ENCODE measurements at places on chromosomes 3 and 15.
A peak's percentile ranks its signal among the peaks of the same experiment; 100 is the strongest.

DNA sequence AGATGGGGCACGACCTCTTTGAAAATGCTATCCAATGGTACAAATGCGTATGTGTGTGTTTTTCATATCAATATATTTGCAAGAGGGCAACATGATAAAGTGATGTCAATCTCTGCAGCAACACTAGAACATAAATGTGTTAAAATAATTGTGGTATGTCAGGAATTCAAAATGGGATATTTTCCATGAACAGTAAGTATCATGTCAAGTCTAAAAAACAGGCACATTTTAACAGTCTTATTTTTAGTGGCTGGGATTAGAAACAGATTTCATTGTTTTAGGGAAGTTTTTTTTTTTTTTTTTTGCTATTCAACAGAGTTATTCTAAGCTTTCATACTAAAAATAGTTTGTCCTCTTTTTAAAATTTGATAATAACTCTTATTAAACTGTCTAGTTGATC is 209.8 kb downstream of the GAP43 start:
- no peak for DNase-seq

GRCh38 chr3:54988838-54989630 is 61.2 kb upstream of the LRTM1 start:
- no peak for DNase-seq

GRCh38 chr3:65052101-65052500 is 364.3 kb upstream of the ADAMTS9 start:
- no peak for DNase-seq

GRCh38 chr15:33068511-33068990 is 126.0 kb downstream of the FMN1 start:
- peak; percentile 20 for DNase-seq

GRCh38 chr3:194396859-194397756 is 2.0 kb downstream of the GP5 start:
- DNase-seq: no peak

- DNase-seq: no peak
These were observed 6.4 kb upstream of the GALK2 start for GRCh38 chr15:49163678-49164077.

DNA sequence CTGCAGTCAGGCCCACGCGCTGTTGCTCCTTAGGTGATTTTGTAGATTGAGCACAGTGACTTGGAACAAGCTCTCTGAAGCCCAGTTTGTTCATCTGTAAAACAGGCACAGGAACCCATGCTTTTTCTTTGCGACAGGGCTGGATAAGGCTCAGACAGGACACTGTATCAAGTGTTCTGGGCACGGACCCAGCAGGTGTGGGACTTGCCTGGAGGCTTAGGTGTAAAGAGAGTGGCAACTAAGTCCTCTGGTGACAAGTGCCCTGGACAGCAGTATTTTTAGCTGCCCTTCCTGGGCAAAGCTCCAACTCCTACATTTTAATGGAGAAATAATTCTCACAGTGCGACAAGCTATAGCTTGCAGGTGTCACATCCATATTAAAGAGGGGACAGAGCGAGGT is 32.2 kb downstream of the CD276 start:
- peak; percentile 51 for DNase-seq

DNA sequence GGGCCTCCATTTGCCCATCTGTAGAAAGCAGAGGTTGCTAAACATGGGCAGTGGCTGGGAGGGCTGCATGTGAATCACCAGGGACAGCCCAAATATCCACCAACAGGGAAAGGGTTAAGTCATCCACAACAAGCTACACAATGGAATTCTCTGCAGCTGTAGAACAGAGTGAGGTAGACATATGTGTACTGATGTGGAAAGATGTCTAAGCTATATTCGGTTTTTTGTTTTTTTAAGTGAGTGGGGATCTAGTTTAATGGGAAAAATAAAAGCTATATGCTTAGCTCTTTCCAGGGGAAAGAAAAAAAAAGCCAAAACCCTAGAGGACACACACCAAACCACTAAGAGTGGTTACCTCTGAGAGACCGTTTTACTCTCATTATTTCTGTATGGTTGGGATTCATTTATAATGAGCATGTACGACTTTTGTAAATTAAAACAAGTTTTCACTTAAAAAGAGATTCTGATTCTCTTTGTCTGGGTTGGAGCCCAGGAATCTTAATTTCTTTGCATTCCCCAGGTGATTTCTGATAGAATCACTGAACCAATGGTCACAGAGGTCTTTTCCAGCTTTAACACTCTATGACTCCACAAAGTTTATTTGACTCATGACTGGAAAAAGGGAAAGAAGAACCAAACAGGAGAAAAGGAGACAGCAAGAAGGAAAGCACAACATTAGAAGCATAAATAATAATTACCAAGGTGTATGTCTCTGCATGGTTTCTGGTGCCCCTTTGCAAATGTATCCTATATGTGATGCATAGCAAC is 19.1 kb downstream of the CRABP1 start:
- no peak for DNase-seq

Data from NCI-H1092 treated with DMSO at 0.1 percent for 48 hours (cell line).